Stimulated activated CD4-positive, alpha-beta T cell treated with anti-CD3 and anti-CD28 coated beads, Interleukin-12 subunit alpha, Interleukin-12 subunit beta, amount 100 ng/mL, for 24 hours (primary cell): ENCODE measurements at places on chromosomes 16 and 17.

- DNase-seq = no peak
Measured at GRCh38 chr17:4326608-4327007, 39.9 kb downstream of the UBE2G1 start.

DNA sequence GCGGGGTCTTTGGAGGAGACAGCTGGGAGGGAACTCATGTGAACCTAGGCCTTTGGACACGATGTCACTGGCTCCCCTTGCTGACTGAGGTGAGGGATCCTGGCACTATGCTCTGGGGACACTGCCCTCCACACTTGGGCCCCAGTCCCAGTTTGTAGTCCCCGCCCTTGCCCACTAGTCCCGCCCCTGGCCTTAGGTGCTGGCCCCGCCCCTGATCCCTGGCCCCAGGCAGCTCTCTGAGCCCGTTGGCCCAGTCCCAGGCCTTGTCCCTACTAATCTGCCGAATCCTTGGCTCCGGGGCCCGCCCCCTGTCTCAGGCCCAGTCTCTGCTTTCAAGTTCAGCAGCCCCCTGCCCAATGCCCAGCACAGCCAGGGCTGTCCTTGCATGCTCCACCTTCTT, 61.0 kb downstream of the SMPD3 start:
- no peak for DNase-seq

DNA sequence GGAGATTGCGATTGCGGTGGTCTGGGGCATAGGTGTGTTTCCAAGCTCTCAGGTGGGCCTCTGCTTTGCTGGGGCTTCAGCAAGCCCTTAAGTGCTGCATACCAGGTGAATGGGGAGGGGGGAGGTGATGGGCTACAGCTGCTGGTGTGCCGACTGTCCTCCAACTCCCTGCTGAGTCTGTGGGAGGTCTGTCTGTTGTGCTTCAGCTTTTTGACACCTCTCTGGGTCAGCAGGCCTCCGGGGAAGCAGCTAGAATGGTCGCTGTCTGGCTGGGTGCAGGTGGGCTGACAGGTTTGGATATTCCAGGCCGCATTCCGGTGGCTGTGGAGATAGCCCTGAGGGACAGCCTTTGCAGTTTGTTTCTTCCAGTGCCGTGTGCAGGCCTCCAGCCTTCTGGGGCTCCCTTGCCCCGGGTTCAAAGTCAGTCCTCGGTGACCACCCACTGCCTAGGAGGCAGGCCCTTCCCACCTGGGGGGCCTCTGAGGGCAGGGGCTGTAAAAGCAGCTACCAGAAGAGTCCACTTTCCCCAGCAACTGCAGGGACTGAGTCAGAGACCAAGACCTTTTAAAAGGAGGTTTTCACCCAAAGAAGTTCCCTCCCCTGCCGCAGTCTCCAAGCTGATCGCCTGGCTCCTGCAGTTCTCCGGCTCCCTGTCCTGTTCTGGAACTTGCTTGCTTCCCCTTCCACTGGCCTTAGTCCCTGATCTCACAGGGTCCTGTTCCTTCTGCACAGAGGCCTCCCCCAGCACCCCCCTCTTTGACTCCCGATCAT, 2.0 kb upstream of the TTYH2 start:
- no peak for DNase-seq

DNA sequence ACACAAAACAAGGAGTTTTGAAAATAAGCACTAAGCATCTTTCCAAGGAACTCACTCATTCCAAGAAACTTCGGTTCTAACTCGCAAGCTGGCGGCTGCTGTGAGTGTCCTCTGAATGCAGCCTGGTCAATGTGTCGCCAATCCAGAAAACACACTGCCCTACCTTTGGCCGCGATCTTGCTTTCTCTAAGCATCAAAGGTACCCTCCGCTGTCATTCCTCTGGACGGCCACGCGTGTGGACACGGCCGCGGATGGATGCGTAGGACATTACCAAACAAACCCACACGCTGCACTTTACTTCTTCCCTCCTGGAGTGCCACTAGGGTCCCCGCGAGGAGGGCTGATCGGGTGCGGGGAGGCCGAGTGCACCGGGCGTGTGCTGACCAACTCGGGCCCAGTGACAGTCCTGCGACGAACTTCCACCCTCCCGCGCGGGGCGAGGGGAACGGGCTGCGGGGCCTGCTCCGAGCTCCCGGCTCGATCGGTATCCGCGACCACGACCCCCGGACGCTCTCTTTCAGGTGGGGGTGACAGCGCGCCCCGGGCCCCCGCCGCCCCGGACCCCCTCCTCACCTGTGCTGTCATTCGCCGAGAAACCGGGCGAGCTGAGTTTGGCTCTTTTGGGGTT, 1.1 kb downstream of the CREBBP start:
- no peak for DNase-seq

DNA sequence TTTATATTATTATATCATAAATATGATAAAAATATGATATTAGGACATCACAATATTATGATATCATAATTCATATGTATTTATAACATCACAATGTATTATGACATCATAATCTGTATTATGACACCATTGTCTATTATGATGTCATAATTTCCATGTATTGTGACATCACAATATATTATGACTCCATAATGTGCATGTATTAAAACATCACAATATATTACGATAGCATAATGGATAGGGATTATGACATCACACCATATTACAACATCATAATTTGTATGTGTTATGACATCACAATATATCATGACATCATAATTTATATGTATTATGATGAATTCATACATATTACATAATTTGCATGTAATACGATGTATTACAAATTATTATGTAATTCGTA, 1755.9 kb downstream of the TP53TG3F start:
- no peak for DNase-seq

DNA sequence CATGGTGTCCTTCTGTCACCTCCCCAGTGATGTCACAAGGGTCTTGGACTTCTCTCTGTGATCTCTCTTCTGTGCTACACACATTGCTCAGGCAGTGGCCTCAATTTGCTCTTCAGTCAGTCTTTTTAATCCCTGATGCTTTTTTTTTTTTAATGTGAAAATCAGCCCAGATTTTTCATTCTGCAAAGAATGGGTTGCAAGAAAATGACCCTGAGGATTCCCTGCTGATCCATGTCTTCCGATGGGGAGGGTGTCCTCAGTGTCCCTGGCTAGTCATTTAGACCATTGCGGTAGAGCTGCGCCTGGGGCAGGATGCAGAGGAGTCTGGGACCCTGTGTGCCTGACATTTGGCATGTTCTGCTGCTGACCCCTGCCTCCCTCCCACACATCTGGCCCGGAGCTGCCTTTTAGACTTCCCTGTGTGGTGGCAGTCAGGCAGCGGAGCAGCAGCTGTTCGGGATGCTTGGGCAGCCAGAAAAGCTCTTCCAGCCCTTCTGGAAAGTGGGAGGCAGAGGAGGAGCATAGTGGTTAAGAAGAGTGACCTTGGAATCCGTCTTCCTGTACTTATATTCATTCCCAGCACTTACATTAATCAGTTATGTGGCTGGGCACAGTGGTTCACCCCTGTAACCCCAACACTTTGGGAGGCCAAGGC, 12.3 kb downstream of the GPT2 start:
- no peak for DNase-seq

DNA sequence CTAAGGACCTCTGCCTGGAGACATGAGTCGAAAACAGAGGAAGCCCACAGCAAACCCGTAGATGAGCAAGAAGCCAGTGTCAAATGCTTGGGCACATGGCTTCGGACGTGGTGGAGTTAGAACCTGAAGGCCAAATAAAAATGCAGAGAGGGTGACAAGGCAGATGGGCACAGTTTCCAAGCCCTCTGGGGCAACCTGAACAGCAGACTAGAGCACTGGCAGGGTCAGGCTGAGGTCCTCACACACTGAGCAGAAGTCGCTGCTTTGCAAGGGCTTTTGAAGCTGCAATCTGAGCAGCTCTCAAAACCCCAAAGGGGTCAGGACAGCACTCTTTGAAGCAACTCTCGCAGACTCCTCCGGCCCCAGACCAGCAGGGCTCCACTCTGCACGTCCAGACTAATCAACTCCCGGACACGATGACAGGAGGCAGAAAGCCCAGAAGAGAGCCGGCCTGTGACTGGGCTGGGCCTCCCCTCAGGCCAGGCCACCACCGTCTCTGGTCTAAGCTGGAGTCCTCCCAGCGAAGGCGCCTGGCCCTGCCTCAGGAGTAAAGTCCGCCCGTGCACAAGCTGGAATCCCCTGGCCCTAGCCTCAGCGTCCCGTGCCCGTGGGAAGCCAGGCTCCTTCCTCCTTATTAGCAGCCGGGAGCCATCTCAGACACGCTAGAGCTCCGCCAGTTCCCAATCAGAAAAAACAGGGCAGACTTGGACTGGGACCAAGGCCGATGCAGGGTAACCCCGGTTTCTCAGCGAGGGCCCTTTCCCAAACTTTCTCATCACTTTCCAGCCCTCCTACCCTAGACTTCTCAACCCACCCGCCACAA, 924 bp downstream of the SMARCD2 start:
- DNase-seq = no peak

DNA sequence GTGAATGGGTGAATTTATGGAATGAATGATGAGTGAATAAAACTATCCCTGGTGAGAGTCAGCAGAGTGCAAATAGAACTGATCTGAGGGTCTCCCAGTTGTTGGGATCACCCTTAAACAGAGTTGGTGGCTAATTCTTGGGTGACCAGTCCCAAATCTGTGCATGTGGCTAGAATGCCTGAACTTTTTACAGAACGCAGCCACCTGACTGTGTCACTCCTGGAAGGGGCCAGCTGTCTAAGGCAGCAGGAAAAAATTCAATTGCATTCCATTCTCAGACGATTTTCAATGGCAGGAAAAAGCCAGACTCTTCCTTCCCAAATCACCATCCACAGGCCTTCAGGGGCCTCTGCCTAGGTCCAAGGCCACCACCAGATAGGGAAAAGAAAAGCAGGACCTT, 43.5 kb downstream of the BEAN1 start:
- DNase-seq = no peak

- no peak for DNase-seq
Measured at GRCh38 chr17:71464241-71464640, 656.6 kb upstream of the SOX9 start.

DNA sequence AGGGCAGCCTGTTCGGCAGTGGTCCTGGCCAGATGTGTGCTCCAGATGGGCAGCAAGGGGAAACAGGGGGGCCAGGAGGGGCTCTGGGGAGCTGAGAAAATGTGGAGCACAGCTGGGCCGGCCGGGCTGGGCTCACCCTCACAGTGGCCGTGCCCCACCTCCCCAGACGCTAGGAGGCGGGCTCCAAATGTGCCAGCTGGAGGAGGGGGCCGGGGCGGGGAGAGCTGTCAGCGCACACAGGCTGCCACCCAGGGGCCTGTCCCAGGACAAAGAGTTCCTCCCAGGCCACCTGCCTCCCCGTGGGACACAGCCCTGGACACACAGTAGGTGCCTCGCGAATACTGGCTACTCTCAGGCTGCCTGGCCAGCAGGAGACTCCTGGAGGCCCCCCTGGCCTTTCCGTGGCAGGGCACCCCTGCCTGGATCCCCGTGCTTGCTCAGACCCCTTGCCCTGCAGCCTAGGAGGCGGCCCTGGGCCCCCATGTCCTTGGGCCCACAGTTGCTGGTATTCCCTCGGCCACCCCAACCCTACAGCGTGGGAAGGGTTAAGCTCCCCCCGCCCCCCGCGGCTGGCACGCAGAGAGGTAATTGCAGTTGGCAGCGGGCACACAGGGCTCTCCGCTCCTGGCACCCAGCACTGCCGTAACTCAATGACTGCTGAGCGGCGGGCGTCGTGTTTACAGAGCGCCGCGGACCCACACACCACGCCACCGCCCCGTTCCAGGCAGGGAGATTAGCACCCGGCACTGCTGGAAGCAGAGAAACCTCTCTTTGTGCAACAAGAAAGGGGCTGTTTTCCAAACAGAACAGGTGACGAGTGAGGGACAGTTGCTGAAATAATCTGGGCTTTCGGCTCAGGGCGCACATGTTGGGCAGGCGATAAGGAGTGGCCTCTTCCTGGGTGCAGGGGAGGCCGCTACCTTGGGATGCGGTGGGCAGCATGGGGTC, 32.2 kb downstream of the BAHCC1 start:
- no peak for DNase-seq

DNA sequence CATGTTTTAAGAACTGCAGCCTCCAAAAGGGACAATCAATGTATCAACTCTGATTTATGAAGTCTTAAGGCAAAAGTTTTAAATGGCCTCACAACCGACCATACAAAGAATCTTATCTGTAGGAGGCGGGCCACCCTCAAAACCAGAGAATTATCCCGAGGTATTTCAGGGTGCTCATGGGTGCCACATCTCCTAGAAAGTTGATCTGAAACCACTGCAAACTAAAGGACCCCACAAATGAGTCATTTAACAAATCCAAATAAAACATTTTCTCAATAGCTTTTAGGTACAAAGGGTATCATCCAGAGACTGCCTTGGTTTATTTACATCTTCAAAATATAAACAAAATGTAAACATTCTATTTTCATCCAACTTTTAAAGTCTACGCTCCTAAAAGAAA, 6.8 kb downstream of the ERN1 start:
- no peak for DNase-seq

GRCh38 chr17:46154151-46154816, 38.9 kb downstream of the KANSL1 start:
- DNase-seq = no peak

DNA sequence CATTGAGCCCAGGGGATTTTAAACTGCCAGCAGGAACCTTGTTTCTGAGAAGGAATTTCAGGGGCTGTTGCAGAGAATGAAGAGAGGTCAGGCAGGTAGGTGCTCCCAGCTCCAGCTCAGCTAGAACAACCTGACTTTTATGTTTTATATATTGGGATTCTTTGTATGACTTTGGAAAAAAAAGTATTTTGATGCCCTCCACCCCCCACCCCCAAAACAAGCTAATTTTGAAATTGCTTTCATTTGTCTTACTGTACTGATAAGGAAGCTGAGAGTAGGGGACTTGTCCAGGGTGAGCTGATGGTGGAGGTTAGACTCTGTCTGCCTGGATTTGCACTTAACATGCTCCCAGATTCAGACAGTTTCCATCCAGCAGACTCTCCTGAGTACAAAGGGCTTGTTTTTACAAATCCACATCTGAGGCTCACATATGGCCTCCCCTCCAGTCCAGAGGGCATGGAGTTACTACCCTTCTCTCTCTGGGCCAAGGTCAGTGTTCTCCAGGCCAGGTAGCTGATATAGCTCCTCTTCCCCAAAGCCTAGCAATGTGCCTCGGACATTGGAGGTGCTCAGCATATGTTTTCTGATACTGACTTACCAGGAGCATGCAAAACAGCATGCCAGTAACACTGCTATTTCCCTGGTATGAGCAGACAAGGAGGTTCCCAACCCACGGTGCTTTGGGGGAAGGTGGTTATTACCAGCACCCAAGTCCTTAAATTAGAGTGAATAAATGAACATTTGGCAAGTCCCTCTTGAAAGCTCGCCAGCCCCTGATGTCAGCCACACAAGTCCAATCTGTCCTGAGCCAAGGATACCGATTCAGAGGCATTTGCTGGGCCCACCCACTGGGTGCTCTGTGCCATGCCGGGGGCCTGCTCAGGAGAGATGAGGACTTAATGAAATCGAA, 11.3 kb downstream of the STX1B start:
- DNase-seq = no peak

- DNase-seq = peak; percentile 61
Measured at GRCh38 chr17:1485423-1486376, 6.8 kb downstream of the MYO1C start.

DNA sequence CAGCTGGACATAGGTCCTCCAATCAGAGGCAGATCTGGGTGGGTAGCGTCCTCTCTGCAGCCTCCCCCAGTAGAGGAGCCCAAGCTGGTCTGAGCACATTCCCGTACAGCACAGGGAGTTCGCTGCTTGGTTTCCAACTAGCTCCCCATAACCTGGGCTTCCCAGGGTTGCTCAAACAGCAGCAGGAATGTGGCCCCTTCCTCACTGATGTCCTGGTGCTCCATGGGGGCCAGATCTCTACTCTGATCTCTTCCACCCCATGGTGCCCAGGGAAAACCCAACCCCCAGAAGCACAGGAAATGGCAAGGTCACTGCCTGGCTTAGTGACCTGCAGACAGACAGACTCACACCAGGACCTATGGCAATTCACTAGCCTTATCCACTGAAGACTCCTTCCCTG, 11.1 kb upstream of the MMP2 start:
- DNase-seq = no peak
